ENCODE measurements at places on chromosomes 6 and 20.

- no peak for DNase-seq
Observed at GRCh38 chr20:17505636-17506517, 25.3 kb downstream of the BFSP1 start.

DNA sequence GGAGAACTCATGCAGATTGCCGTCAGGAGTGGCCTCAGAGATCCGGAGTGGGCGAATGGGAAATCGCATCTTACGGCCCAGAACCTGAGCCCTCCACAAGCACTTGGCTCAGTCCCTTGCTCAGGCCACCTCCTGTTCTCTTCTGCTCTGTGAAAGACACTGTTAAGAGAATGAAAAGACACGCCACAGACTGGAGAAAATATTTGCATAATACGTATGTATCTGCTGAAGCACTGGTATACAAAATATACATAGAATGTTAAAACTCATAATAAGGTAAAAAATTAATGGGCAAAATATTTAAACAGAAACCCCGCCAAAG is 838 bp upstream of the POM121L2 start:
- no peak for DNase-seq

DNA sequence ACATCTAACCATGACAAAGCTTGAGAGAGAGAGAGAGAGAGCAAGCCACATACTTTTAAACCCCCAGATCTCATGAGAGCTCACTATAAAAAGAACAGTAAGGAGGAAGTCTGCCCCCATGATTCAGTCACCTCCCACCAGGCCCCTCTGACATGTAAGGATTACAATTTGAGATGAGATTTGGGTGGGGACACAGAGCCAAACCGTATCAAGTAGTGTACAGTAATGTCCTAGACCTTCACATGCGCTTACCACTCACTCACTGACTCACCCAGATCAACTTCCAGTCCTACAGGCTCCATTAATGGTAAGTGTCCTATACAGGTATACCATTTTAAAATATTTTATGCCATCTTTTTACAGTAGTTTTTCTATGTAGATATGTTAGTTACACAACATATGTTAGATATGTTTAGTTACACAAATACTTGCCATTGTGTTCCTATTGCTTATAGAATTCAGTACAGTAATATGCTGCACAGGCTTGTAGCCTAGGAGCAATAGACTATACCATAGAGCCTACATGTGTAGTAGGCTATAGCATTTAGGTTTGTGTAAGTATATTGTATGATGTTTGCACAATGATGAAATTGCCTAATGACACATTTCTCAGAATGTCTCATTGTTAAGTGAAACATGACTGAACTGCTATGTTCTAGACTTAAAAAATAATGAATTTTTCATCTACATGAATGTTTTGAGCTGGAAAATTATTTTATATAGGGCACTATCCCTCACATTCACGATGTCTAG is 11.7 kb downstream of the TSPYL1 start:
- DNase-seq, result peak; percentile 12

- peak; percentile 59 for DNase-seq
Observed at GRCh38 chr6:158060455-158061360, 79.0 kb downstream of the SYNJ2 start.

DNA sequence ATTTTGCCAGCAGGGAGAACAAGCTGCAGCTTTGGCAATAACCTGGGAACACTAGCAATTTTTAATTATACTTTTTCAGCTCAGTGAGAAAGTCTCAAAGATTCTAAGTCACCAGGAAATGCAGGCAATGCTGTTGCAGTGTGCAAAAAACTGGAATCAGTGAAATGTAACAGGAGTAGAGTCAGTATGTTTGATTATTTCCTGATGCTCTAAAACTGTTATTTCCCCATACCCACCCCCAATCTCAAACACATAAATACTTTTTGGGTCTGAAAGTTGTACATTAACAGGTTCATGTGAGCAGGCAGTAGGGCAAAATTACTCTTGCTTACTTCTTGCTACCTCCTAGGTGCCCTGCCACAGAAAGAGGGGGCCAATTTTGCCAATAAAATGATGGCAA is 65.4 kb upstream of the BEND6 start:
- no peak for DNase-seq

All from MV-4-11 (cell line).